ENCODE measurements at places on chromosomes 7 and 10.
A peak's percentile ranks its signal among the peaks of the same experiment; 100 is the strongest.

GRCh38 chr10:108685863-108686531 lies 1237.3 kb downstream of the XPNPEP1 start:
- DNase-seq = no peak

DNA sequence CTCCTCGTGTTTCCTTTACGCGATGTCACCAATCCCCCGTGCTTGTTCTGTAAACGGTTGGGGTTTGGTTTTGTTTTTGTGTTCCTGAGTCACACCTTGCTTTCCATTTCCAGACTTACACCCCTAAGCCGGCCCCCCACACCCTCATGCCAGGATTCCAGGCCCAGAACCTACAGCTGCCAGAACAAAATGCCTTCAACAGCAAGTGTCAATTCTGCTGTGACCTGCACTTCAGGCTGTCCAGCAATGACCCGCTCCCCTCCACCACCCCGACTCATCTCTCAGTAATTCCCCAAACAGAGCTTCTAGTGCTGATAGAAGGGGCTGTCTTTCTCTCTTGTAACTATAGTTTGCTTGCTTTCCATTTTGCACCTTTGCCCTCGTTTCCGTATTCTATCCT lies 722.1 kb upstream of the CELF2 start:
- DNase-seq = no peak

DNA sequence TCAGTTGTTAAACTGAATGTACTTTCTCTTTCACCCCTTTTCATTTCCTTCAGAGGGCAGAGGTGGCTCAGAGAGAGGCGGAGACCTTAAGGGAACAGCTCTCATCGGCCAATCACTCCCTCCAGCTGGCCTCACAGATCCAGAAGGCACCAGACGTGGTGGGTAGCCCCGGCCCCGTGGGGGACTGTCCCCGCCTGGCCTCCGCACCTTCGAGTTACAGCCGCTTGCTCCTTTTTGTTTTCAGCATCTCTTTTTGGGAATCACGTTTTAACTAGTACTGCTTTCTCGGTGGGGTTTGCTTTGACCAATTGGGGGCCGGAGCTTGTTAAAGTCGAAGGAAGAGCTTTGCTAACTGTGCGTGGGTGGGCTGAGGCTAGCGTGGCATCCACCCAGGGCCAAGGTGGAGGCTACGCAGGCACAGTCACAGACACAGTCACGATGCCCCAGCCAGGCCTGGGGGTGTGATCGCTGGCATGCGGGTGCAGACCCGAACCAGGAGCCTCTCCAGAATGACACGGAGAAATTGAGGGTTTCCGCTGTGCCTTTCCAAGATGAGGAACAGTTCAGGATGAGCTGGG lies 116.2 kb upstream of the SH2B2 start:
- DNase-seq = no peak

DNA sequence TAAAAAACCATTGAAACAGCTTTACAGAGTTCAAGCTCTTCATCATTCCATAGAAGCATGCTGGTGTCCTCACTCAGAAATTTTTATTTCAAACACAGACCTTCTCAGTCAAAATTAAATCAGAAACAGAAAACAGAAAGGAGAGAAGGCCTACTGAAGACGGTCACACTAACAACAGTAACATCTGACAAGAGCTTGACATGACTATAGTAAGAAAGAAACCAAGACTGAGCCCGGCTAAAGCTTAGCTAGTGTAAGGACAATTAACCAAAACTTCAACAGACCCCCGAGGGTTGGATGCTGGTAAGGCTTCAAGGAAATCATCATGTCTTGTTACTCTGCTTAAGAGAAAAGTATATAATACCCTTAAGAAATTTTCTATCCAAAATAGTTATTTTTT lies 38.6 kb downstream of the MTPN start:
- DNase-seq = no peak

GRCh38 chr7:77823787-77824186 lies 25.2 kb downstream of the PHTF2 start:
- no peak for DNase-seq

GRCh38 chr7:5557920-5558401 lies 134.3 kb upstream of the TNRC18 start:
- DNase-seq = no peak

- no peak for DNase-seq
Observed at GRCh38 chr7:25196132-25196896, 32.0 kb downstream of the NPVF start.

- DNase-seq = no peak
Observed at GRCh38 chr10:112338957-112339356, 35.0 kb upstream of the ACSL5 start.

DNA sequence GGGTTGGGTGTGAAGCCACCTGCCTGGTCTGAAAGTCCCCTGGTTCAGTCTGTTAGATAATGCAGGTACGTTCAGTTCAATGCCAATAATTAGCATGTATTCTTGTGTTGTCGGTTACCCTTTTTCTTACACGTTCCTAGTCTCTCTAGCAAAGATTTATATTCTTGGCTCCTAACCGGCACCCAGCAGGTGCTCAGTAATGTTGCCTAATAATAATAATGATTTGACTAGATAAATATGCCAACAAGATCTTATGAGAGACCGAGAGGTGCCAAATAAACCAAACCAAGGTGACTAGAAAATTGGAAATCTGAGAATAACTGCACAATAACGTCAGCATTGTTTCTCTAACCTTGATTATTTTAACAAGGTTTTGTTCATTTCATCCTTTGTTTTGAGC lies 1.1 kb upstream of the SMIM30 start:
- no peak for DNase-seq

- no peak for DNase-seq
Observed at GRCh38 chr10:114380060-114380459, 24.2 kb downstream of the AFAP1L2 start.

- no peak for DNase-seq
Observed at GRCh38 chr7:112161253-112162141, 44.7 kb downstream of the DOCK4 start.

DNA sequence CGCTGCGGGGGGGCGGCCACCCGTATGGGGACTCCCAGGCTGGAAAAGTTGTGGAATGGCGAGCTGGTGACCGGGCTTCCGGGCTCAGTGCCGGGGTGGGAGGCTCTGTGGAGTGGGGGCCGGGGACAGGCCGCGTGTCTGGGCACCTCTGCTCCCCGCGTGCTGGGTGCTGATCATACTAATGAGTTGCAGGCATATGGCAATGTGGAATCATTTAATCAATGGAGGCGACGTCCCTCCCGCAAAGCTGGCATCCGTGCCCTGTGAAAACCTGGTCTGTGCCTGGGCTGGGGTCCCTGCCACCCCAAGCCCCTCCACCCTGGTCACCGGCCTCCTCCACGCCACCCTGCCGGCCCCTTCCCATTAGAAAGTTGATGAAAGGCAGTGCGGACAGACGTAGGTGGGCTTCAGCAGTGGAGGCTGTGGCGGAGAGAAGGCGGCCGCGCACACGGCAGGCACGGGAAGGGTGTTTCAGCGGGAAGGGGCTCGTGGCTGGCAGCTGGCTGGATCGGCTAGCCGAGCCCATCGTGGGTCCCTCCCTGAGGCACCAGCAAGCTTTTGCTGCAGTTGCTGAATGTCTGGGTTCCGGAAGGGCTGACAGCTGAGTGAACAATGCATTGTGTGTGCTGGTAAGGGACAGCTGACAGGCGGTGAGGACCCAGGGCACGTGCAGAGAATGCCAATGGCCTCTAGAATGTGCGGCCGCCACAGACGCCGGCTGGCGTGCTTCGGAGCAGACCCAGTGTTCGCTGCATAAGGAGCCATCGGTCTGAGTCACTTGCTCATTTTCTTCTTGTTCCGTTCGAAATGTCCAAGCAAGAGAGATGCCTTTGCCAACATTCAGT lies 1.5 kb downstream of the ADGRA1 start:
- no peak for DNase-seq

GRCh38 chr7:128954830-128955802 lies 17.4 kb downstream of the IRF5 start:
- peak; percentile 19 for DNase-seq

GRCh38 chr7:50393547-50394252 lies 56.5 kb downstream of the FIGNL1 start:
- no peak for DNase-seq

DNA sequence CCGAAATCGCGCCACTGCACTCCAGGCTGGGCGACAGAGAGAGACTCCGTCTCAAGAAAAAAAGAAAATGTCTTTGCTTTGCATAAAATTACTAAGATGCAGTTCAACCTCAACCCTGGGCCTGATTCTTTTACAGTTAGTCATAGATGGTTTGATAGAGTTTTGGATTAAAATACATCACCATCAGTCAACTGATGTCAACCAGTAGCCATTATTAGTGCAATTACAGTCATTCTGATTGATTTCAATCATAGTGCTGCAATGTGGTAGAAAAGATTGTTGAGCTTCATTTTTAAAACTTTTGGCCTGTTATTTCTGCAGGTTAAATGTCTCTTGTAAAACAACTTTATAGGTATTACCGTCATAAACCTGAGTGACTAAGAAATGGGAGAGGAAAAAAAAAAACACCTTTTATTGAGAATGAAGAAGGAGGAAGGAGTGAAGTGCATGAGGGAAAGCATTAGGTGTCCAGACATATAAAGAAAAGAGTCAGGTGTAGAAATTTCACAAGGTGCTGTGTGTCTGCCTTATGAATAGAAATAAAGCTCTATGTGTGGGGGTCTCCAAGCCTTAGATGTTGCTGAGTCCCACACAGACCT lies 150.6 kb downstream of the TRIL start:
- no peak for DNase-seq

GRCh38 chr7:85215098-85215497 lies 28.2 kb upstream of the SEMA3D start:
- no peak for DNase-seq

DNA sequence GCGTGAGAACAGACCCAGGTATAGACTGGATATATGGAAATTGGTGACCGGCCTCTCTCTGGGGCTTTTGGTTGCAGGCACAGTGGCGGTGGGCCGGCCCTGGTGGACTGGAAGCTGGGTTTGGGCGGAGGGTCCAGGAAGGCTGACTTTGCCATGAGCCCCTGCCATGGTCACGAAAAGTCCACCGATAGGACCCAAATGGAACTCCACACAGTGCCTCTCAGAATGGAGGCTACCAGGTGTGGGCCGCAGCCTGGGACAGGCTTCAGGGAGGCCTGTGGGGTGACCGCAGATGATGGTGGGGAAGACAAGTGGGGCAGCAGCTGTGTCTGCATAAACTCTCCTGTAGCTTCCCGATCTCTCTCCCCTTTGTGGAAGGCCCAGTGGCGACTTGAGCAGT lies 123.2 kb downstream of the DNAJB6 start:
- no peak for DNase-seq

DNA sequence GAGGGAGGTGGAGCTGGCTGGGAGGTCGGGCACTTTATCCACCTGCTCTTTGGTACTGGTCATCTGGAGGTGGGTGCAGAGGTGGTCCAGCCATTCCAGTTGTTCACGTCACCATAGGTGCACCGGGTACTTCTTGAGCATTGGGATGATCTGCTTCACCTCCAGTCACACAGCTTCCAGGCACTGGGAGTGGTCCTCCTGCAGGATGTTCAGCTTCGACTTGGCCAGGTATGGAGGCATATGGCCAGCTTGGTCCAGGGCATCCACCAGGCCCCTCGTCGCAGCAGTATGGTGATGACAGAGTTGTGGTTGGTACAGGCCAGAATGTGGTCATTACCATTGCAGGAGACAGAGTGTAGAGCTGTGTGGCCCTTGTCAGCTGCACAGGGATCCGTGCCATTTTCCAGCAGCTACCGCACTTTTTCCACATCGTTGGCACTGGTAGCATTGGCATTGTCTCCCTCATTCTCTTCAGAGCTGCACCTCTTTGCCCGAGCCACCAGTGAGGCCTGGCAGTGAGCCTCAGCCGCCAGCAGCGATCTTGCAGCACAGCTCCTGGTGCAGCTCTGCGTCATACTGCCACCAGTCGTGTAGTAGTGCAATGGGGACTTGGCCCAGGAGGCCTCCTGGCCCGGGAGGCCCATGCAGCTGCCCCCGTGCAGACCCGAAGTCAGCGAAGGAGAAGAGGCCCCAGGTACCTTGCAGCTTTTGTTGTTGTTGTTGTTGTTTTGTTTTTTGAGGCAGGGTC lies 150.9 kb downstream of the ZNF22 start:
- no peak for DNase-seq

GRCh38 chr10:123323884-123324283 lies 169.7 kb downstream of the BUB3 start:
- DNase-seq = no peak

DNA sequence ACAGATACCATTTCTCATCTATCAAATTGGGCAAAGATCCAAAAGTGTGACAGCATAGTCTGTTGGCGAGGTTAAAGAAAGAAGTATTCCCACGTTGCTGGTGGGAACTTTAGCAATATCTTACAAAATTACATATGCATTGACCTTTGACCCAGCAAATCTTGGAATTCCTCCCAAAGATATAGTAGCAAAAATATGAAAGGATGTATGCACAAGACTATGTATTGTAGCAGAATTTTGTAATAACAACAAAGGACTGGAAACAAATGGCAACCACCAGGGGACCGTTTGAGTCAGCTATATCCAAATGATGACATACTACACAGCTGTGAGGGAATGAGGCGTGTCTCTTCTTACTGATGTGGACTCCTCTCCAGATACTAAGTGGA lies 50.2 kb downstream of the KCNH2 start:
- no peak for DNase-seq

- DNase-seq = peak; percentile 37
Observed at GRCh38 chr10:34655286-34656170, 159.6 kb downstream of the PARD3 start.

DNA sequence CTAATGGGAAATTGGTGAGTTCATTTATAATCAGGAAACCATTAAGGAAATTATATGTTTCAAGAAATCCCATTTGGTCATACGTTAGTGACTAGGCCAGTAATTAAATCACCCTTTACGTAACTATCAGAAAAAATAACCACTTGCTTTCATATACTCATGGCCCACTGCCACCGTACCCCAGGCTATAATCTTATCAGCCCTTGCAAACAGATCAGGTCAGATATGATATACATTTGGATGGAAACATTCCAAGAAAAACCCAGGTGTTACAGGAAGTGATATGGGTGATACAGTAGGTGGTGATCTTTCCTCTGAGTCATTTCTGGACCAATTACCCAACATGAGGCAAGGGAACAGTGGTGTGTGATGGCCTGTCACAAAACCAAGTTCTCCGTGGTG lies 481.0 kb upstream of the SEMA3A start:
- no peak for DNase-seq

DNA sequence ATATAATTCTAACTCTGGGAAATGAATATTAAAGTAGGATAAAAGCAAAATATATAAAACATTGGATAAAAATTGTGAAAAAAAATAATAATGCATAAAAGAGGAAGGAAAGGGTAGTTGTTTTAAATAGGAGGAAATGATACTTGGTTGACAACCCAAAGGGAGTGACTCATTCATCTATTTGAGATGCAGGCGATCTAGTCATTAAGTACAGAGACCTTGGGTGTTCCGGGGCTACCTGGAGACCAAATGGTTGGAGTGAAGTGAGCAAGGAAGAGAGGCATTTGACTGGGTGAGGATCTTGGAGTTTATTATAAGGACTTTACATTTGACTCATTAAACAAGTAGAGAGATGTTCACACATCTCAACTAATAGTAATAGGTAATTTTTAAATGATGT lies 111.0 kb downstream of the LRRTM3 start:
- no peak for DNase-seq

GRCh38 chr7:90660100-90660499 lies 64.0 kb downstream of the CDK14 start:
- no peak for DNase-seq

- no peak for DNase-seq
Observed at GRCh38 chr10:94357193-94357592, 5.5 kb downstream of the NOC3L start.
